H9 (cell line): ENCODE measurements at places on chromosomes 3 and 15. TPM values are rescaled to one million over a fixed set of nuclear protein-coding genes. Genes with fewer than 3 reads are reported as not detected.
A peak's percentile ranks its signal among the peaks of the same experiment; 100 is the strongest.

- DNase-seq = no peak
These were observed 13.3 kb upstream of the LRRK1 start for GRCh38 chr15:100905850-100906249.

GRCh38 chr15:79970181-79970580, 815 bp downstream of the BCL2A1 start:
- no peak for DNase-seq

DNA sequence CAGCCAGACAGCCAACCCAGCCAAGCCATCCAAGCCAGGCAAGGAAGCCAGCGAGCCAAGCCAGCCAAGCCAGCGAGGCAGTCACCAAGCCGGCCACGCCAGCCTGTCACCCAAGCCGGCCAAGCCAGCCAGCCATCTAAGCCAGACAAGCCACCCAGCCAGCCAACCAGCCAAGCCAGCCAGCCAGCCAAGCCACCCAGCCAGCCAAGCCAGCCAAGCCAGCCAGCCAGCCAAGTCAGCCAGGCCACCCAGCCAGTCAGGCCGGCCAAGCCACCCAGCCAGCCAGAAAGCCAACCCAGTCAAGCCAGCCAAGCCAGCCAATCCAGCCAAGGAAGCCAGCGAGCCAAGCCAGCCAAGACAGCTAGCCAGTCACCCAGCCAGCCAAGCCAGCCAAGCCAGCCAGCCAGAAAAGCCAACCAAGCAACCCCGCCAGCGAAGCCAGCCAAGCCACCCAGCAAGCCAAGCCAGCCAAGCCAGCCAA, 201.2 kb downstream of the GOLGA6L6 start:
- DNase-seq = peak; percentile 74

GRCh38 chr15:81751816-81752545, 293.8 kb downstream of the MEX3B start:
- DNase-seq = no peak

DNA sequence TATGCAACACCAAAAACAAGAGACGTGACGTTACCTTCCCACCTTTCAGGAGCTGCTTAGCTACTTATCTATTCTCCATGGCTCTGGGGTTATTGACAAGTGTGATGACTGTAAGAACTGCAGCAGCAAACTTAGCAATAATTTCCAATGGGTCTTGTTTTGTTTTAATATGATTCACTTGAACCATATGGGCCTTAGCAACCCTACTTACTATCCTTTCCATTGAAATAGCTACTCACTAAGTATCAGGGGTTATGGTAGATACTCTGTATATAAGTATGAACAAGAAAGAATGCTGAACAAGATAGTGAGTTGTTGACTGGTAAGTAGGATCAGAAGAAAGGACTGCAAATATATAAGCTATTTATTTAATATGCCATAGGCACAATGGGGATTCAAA, 69.3 kb upstream of the BBX start:
- DNase-seq = no peak

DNA sequence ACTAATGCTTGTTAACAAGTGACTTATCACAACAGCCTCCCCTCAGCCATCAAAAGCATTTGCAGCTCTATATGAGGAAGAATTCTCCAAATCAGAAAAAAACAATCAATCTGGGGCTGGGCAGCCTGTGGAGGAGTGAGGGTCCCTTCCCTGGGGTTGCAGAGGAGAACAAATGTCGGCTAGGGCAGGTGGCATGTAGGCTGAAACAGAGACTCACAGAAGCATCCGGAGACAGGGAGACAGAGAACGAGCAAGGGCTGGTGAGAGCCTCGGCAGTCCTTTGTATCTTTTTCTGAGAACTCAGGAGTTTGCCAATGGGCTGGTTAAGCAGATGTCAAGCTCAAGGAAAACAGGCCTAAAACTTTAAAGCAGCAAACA, 15.8 kb downstream of the ITGA11 start:
- peak; percentile 2 for DNase-seq

STRC gene
- 0.61 and 0.97 TPM in 2 replicates for total RNA-seq

CFAP20DC gene
- 4.5 and 5.2 TPM in 2 replicates for total RNA-seq
